ENCODE measurements at places on chromosomes 16 and 17.

- DNase-seq: no peak
Measured at GRCh38 chr16:81746566-81746965, 32.5 kb upstream of the PLCG2 start.

- DNase-seq: no peak
Measured at GRCh38 chr17:62073993-62074392, 8.9 kb upstream of the MED13 start.

DNA sequence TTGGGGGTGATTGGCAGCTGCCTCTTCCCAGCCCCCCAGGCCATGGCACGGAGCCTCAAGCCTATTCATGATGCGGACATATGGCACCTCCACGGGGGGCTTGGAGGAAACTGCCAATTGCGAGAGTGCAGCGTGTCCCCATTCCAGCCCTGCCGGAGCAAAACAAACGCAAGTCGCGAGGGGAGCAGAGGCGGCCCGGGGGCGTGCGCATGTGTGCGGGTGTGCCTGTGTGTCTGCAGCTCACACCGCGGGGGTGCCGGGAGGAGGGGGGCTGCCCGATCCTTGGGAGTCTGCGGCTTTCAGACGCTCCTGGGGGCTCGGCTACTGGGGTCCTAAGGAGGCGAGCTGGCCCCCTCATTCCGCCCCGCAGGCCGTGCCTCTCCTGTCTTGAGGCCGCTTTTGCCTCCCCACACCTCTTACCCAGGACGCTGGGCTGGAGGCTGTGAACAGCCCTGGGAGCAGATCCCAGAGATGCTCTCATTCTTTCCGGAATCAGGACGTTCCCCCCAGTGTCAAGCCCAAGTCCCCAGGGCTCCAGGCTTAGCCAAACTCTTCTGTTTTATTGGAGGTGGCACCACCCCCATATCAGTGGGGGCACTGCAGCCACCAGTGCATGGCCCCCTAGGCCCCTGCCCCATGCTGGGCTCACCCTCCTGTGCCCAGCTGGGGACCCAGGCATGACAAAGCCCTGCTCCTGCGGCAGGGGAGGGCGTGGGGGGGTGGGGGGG lies 29.1 kb downstream of the ENDOV start:
- no peak for DNase-seq

- no peak for DNase-seq
Measured at GRCh38 chr17:21215935-21216334, 2.0 kb upstream of the TMEM11 start.

DNA sequence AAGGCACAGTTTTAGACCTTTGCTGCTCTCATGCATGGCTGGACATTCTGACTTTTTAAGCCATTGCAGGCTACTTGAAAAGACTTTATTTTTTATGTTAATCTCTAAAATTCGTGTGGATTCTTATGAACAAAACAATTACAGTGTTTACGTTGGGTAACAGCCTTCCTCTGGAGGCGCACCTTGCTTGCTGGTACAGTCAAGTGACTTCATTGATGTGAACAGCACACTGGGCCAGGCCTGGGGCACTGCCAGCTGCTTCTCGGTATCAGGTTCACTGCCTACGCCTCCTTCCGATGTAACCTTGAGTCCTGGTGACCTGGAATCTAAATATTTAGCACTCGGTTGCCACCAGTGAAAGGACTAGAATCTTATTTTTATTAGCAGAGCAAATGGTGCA lies 27.8 kb downstream of the MARCHF10 start:
- DNase-seq: no peak

DNA sequence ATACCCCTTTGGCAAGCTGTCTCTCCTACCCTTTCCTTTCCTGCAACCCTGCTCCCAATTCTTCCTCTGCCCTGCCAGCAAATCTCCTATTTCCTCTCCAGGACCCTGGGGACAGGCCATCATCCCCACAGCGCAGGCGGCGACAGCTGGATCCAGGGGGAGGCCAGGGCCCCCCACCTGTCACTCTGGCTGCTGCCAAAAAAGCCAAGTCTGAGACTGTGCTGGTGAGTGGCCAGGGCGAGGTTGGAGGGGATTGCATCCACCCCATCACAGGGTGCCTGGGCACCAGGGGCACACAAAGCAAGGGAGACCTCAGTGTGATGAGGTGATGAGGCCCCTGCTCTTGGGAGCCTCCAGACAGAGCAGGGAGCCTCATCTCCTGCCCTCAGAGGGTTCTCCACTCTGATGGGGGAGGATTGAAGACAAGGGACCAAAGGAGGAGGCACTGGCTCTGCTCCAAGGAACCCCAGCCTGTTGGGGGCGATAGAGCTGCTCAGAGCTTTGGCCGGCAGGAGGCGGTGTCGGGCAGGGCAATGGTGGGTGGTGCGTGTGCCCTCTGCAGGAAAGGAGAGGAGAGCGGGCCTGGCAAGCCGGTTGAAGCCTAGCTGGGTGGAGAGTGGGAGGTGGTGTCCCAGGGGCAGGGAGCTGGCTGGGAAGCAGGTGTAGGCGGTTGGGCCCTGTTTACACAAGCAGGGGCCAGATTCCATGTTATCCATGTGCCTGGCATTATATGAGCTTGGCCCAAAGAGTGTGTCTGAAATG lies 15.6 kb upstream of the PDK2 start:
- DNase-seq: peak; percentile 9

- DNase-seq: no peak
Measured at GRCh38 chr17:41334385-41335305, 16.0 kb downstream of the KRT33A start.

DNA sequence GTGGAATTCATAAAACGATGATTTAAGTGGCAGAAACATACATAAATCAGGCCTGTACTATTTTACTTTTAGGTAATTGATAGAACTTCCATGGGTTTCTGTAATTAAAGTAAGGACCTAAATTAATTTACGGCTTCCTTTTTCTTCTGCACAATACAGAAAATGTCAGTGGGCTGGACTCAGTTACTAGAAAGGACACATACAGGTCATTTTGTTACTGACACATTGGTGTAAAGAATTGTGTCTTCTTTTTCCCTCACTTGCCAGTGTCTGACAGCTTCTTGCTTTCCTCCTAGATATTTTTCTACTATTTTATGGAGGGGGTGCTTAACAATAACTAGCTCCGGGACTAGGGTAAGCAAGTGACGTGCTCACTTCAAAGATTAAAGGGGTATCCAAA lies 304.8 kb downstream of the RBFOX1 start:
- DNase-seq: no peak

DNA sequence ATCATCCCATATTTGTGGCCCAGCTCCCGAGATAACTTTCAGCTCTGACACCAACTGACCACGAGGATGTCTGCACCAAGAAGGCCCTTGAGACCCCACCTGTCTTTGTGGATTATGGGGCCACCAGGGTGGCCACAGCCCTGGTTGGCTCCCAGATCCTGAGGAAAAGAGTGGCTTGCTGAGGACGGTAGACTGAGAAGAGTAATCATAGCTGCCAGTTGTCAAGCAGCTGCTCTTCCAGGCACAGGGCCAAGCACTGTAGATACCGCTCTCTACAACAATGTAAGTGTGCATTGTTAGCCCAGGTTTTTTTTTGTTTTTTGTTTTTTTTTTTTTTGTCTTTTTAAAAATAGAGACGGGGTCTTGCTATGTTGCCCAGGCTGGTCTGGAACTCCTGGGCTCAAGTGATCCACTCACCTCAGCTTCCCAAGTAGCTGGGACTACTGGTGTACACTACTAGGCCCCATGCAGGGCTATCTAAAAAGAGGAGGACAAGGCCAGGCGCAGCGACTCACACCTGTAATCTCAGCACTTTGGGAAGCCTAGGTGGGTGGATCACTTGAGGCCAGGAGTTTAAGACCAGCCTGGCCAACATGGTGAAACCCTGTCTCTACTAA lies 9.6 kb downstream of the ZNF205 start:
- DNase-seq: no peak

- DNase-seq: no peak
Measured at GRCh38 chr16:86066811-86067210, 167.8 kb downstream of the IRF8 start.

DNA sequence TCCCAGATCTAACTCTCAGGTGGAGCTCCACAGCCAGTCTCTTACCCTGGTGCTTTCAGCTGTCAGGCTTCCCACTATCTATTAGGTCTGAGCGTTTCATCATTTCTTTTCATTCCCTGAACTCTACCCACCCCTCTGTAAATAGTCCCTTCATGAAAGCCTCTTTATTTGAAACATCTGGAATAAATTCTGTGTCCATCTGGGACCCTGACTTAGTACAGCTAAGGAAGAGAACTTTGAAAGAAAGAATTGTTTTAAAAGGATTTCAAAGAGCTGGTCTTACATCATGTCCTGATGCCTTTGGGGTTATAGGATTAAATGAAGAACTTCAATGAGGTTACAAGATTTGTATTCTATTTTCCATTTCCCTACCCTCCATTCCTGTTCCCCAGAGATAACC lies 388.5 kb upstream of the CA10 start:
- no peak for DNase-seq

DNA sequence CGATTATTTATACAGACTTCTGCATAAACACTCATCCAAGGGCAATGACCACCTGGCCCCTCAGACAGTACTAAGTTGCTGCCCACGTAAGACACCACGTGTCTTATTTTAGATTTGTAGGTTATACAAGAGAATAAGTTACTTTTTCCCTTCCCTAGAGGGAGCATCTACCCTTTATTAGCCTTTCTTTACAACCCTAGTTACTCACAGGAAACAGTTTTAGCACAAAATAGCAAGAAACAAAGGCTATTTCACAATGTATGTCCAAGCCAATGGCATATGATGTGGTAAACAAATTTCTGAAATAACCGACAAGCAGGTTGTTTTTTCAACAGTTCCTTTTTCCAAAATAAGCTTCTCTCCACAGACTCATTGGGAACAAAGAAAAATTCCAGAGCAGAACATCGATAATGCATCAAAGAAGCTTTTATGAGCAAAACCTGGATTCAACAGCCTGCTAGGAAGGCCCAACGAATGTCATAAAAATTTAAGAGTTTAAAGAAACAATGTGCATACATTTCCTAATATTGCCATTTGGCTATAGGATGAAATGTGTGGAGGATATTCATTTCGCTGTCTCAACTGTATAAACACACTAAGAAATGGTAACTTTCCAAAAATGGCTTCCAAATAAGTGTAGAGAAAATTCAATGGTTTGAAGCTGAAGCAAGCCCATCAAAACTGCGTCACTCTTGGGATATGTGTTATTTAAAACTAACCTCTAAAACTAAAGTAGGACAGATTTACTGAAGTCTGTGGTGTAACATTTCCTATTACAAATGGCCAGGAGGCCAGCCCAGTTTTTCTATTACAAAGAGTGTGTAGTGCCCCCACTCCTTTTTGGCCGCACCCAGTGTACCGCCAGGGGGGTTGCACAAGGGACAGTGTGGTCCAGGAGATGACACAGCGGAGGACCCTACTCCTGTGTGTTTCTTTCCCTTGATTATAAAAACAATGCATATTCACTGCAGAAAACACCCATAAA lies 50.4 kb upstream of the ERN1 start:
- DNase-seq: no peak

GRCh38 chr17:28476076-28476865 lies 2.8 kb downstream of the SLC13A2 start:
- DNase-seq: no peak
